Left renal cortex interstitium (tissue), 4 donors: ENCODE measurements at places on chromosomes 16 and 17. TPM values are rescaled to one million over a fixed set of nuclear protein-coding genes. Genes with fewer than 3 reads are reported as not detected.

- no peak for DNase-seq
Observed at GRCh38 chr17:59427425-59427921, 96.0 kb downstream of the YPEL2 start.

GRCh38 chr16:51009813-51010212 lies 141.3 kb downstream of the SALL1 start:
- DNase-seq: no peak

DNA sequence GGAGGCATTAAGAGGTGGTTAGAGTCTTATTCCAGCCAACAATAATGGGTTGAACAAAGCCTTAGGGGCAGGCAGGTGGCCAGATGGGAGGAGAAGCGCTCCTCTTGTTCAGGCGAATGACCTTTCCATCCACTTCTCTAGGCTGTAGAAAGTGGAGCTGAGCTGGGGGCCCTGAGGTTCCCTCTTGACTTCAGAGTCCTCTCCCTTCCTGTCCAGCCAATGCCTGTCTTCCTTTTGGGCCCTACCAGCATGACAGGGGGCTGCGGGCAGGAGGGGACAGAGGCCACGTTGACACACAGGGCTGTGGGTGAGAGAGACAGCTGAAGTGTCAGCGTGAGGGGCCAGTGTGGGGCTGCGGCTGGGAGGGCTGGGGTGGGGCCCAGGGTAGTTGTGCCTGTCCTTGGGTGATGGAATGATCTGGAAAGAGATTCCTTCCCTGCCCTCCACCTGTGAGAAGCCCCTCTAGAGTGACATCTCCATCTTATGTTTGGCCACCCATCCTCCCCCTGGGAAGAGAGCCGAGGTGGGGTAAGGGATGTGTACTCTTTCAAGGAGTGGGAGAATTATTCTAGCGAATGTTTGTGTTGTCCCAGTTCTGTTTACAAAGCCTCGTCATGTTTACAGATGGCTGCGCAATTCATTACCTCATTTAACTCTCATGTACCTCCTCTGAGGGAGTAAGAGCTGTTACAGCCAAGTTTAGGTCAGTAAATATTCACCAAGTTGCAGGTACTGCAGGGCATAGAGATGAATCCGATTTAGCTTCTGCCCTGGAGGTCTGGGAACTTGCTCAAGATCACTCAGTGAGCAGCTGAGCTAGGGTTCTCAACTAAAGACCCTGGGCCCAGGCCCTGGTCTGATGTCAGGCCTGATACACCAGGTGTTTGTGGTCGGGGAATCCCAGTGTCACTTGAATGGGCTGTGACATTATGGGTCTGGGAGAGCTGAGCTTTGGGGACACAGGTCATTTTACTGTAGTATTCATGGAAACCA lies 3.3 kb downstream of the ERBB2 start:
- no peak for DNase-seq

UBTF gene
- 124 TPM for polyA plus RNA-seq

- no peak for DNase-seq
Observed at GRCh38 chr16:77113835-77114234, 77.2 kb upstream of the MON1B start.

BCAR1 gene
- 78.8 TPM for polyA plus RNA-seq

- no peak for DNase-seq
Observed at GRCh38 chr17:72063262-72063661, 57.6 kb upstream of the SOX9 start.

HS3ST3B1 gene
- 30.7 TPM for polyA plus RNA-seq

DNA sequence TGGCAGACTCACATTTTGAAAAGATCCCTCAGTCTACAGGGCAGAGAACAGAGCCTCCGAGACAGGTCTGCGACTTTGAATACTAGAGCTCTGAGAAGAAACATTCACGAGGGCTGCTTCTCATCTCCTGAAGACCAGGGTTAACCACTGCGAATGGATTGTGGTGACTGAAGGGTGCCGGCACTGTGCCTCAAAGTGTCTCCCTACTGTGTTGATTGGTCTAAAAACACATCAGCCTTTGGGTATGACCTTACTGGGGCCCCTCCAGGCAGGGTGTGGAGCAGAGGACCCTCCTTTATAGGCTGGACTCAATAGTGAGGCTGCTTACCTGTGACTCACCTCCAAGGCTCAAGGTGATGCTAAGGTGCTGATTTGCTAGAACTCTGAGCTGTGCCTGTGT lies 2.6 kb upstream of the LGALS9 start:
- no peak for DNase-seq

MYH11 gene
- 9.9 TPM for polyA plus RNA-seq

- no peak for DNase-seq
Observed at GRCh38 chr16:82649766-82650165, 23.0 kb downstream of the CDH13 start.

LCMT1 gene
- 61.0 TPM for polyA plus RNA-seq

DNA sequence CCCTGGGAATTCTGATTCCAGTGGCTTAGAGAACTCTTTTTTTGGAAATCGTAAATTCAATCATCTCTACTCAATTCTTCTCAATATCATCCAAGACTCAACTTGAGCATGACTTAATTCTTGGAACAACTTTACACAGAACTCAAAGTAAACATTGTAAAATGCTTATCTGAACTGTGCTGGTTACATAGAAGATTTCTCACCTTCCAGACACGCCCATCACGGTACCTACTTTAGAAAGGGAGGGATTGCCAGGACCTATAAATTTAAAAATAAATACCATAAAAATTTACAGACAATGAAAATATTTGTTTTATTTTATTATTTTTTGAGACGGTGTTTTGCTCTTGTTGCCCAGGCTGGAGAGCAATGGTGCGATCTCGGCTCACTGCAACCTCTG lies 26.5 kb downstream of the MAP1LC3B start:
- no peak for DNase-seq

KRTAP9-8 gene
- not detected for polyA plus RNA-seq

GRCh38 chr16:20749474-20749873 lies 7.9 kb upstream of the THUMPD1 start:
- no peak for DNase-seq

GRCh38 chr16:79437764-79438751 lies 162.5 kb downstream of the MAF start:
- no peak for DNase-seq

DNA sequence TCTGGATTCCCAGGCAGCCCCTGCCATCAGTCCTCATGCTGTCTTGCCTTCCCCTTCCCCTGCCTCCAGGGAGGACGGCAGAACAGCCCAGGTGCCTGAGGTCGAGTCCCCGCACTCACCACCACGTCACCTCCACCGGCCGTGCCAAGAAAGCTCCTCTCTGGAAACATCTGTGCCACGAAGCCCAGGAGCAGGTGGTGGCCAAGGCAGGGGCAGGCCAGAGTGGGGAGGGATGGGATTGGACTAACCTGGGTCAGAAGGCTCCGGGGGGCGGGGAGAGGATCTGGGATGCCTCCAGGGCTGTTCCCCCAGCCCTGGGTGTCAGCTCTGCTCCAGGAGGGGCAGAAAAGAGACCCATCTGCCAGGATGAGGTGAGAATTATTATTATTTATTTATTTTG lies 7.4 kb upstream of the DPEP1 start:
- no peak for DNase-seq

DNA sequence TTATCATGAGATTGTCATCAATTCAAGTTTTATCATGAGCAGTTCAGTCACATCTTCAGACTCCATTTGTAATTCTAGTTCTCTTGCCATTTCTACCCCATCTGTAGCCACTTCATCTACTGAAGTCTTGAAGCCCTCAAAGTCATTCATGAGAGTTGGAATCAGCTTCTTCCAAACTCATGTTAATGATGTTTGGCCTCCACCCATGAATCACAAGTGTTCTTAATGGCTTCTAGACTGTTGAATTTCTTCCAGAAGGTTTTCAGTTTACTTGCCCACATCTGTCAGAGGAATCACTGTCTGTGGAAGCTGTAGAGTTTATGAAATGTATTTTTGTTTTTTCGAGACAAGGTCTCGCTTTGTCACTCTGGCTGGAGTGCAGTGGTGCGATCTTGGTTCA lies 16.0 kb downstream of the NSRP1 start:
- DNase-seq: no peak

CDK3 gene
- polyA plus RNA-seq: 28.0 TPM

SLC46A1 gene
- 13.5 TPM for polyA plus RNA-seq

- DNase-seq: no peak
Observed at GRCh38 chr16:35533683-35534082, 2074.3 kb downstream of the TP53TG3F start.

ICAM2 gene
- polyA plus RNA-seq: 22.0 TPM

GRCh38 chr17:1627982-1628855 lies at the start of gene SLC43A2:
Gene SLC43A2 (minus strand): TSS chr17:1628834. CDS start chr17:1627874, 960 bp downstream.
- peak; percentile 83 for DNase-seq

CDH3 gene
- polyA plus RNA-seq: 61.4 TPM
